ENCODE measurements at places on chromosomes 5 and 9. TPM values are rescaled to one million over a fixed set of nuclear protein-coding genes. Genes with fewer than 3 reads are reported as not detected.
A peak's percentile ranks its signal among the peaks of the same experiment; 100 is the strongest.

DNA sequence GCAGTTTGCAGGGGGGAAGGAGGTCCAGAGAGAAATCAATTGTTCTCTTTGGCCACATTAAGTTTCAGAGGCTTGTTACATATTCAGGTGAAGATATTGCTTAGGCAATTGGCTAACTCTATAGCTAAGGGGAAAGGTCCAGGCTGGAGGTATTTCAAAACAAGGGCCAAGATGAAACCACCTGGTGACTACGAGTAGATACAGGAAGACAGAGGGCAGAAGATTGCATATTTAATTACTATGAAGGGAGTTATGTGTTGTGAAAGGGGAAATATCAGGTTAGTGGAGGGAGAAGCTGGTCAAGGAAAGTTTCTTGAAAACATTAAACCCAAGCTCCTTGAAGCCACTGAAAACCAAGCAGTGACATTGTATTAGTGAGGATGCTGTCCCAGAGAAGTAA, 1.9 kb upstream of the RAD23B start:
- H3K36me3 ChIP-seq: no peaks in the 10 kb centered on the region
- H3K4me3 ChIP-seq: no peak overlapping the region
- H3K4me1 ChIP-seq: peaks cover 32% of the 10 kb centered on the region

- no peak overlapping the region for H3K27ac ChIP-seq
- no peaks in the 10 kb centered on the region for H3K36me3 ChIP-seq
- DNase-seq: no peak
- H3K4me1 ChIP-seq: no peaks in the 10 kb centered on the region
- no peak overlapping the region for H3K4me3 ChIP-seq
Observed at GRCh38 chr9:114487607-114488300, 17.5 kb downstream of the WHRN start.

DNA sequence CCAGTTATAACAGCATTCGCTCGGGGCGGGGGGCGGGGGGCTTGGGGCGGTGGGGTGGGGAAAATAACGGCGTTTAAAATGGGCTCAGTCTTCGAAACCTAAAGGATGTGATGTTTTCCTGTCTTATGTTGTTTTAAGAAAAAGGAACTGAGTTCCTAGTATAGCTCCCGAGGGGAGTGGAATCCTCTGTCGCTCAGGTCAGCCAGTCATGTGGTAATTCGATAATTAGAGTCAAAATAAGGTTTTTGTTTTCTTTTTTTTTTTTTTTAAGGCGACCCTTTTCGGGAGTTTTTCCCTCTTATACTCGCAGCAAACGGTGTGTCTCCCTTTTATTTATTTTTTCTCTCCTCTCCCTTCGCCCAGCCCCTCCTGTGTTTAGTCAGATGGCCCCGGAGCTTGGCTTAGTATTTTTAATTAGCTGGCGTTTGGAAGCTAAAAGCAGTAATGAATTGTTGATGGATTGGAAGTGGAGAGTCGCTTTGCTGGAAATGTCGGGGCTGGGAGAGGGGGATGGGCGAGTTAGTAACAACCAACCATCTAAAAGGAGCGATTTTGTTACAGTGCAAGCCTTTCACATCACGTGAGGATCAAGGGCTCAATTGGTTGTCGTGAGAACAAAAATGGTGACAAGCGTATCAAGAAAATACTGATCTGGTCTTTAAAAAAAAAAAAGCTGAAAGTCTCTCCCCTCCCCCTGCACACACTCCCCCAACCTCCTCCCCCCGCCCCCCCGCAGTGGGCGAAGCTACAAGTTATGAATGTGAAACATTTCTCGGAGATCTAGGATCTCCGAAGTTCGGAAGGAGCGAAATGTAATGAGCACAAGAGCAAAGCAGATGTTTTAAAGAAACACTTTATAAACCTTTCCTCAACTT, 714 bp upstream of the ZNF608 start:
- no peaks in the 10 kb centered on the region for H3K36me3 ChIP-seq
- peak overlapping the region; percentile 55 for H3K4me3 ChIP-seq
- DNase-seq: peak; percentile 83
- peak overlapping the region; percentile 92 for H3K27ac ChIP-seq
- H3K4me1 ChIP-seq: no peaks in the 10 kb centered on the region

The CCDC107 gene
- total RNA-seq: 46.5 TPM

- H3K4me3 ChIP-seq: no peak overlapping the region
- no peaks in the 10 kb centered on the region for H3K36me3 ChIP-seq
- no peak for DNase-seq
- no peaks in the 10 kb centered on the region for H3K4me1 ChIP-seq
Observed at GRCh38 chr9:86977205-86977835, 30.0 kb upstream of the GAS1 start.

DNA sequence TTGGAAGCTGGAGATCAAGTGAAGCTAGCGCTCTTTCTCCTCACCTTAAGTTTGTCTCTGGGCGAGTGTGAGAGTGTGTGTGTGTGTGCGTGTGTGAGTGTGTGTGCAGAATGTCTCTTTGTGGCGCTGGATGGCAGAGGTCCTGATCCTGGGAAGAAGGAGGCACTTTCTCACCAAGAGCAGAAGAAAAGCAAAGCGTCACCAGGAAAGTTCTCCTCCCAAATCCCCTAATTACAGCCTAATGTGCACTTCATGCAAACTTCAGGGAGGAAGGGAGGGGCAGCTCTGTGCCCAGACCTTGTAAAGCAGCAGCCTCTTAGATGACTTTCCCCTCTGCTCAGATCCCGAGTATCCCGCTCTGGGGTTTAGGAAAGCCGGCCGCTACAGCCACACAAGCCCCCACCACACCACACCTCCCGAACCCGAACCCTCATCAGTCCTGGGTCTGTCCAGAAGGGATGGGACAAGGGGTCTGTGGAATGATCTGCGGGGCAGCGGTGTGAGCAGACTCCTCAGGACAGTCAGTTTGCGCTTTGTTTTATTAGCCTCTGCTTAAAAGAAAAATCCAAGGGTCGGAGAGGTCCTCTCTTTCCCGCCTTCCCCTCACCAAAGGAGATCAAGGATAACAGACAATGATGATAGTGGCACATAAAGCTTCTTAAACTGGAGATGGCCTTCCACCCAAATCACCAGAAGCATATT, at the start of gene HAPLN1:
TSS of gene HAPLN1 (minus strand) at position 20 of the 702 bp plus-strand sequence. CDS start 47,332 bp downstream, outside the sequence.
- H3K4me1 ChIP-seq: peaks cover 6% of the 10 kb centered on the region
- H3K27ac ChIP-seq: no peak within 1 kb of the TSS
- no peaks in the 10 kb centered on the region for H3K36me3 ChIP-seq
- H3K4me3 ChIP-seq: peak within 1 kb of the TSS; percentile 67
- H3K27me3 ChIP-seq: peaks cover 33% of the 10 kb centered on the region
- DNase-seq: peak; percentile 21

GRCh38 chr5:177098470-177099141, 11.9 kb downstream of the FGFR4 start:
- no peak overlapping the region for H3K4me3 ChIP-seq
- no peaks in the 10 kb centered on the region for H3K36me3 ChIP-seq
- no peaks in the 10 kb centered on the region for H3K27me3 ChIP-seq
- H3K27ac ChIP-seq: no peak overlapping the region

The PTGES gene
- total RNA-seq: 3.0 TPM

The OR1N1 gene
- not detected for total RNA-seq

The SRA1 gene
- 34.4 TPM for total RNA-seq

Data from heart left ventricle (tissue), 16 donors.